ENCODE measurements at places on chromosomes 5 and 9. TPM values are rescaled to one million over a fixed set of nuclear protein-coding genes. Genes with fewer than 3 reads are reported as not detected.

DNA sequence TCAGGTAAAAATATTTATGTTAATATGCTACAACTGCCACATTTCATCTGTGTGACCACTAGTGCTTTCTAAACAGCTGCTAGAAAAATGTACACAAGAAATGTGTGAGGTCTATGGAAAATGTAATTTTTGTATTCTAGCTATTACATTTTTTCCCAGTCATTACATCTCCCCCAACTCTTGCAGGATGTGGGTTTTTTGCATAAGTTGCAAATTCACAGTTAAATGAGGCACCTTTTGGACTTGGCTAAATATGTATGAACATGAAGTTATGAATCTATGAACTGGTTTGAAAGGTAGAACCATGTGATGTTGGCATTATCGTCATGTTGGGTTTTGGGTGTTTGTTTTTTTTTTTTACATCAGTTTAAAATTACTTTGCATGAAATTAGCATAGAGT is 590.4 kb upstream of the WWC1 start:
- no peak for DNase-seq

DNA sequence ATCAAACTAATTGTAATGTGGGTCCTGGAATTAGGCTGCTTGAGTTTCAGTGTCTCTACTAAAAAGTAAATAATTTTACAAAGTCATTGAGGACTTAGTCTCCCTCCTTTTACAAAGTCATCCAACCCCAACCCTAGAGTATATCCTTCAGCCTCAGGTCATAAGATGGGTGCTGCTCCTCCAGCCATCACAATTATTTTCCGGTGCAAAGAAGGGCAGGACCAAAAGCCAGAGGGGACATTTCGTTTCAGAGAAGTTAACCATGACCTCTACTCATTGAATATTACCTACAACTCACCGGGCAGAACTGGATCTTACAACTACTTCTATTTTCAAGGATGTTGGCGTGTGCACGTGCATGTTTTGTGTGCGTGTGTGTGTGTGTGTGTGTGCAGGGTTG is 60.5 kb upstream of the TNFSF8 start:
- DNase-seq, result no peak

DNA sequence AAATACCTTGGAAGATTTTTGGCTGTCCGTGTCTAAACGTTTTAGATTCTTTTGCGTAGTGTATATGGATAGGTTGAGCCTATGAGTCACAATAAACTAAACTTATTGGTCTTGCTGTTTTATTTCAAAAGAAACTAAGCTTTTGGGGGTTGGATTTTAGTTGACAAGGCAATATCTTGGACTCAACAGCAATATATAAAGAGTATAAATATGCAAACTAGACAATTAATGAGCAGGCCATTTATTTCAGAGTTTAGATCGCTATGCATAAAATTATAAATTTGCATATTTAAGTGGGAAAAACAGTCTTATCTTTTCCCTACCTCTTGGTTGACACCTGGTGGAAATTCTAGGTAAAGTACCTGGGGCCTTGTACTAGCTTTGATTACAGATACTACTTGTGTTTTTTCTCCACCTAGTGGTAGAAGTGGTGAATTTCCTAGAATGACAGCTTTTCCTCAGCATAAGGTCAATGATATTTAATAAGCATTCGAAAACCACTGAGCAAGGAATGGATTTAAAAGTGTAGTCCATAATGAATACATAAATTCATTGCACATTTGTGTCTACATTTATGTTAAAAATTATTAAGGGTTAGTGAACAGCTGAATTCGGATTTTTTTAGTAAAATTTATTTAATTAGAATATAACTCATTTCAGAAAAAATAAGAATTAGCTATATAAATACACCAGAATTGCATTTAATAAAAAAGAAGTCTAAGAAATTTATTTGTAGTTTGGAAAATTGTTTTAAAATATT is 1.7 kb upstream of the ARRDC3 start:
- DNase-seq, result no peak

Gene PCDHB14
- total RNA-seq, result 2.9 TPM

Gene BSPRY
- 33.9 TPM for total RNA-seq

Gene SMIM32
- not detected for total RNA-seq

Gene NEURL1B
- total RNA-seq, result 18.8 TPM

Gene SCGB3A2
- not detected for total RNA-seq

Gene PCDHGB7
- total RNA-seq, result 6.3 TPM

Gene PCDHAC1
- not detected for total RNA-seq

Gene HAPLN1
- total RNA-seq, result 0.38 TPM

Gene TSSK1B
- total RNA-seq, result 0.15 TPM

Gene LCN9
- not detected for total RNA-seq

Measured in esophagus squamous epithelium (tissue), 5 donors.